ENCODE measurements at places on chromosomes 6 and 20. TPM values are rescaled to one million over a fixed set of nuclear protein-coding genes. Genes with fewer than 3 reads are reported as not detected.
A peak's percentile ranks its signal among the peaks of the same experiment; 100 is the strongest.

The SSTR4 gene
- not detected for total RNA-seq

- no peak for DNase-seq
Measured at GRCh38 chr6:104702126-104702841, 157.4 kb downstream of the HACE1 start.

DNA sequence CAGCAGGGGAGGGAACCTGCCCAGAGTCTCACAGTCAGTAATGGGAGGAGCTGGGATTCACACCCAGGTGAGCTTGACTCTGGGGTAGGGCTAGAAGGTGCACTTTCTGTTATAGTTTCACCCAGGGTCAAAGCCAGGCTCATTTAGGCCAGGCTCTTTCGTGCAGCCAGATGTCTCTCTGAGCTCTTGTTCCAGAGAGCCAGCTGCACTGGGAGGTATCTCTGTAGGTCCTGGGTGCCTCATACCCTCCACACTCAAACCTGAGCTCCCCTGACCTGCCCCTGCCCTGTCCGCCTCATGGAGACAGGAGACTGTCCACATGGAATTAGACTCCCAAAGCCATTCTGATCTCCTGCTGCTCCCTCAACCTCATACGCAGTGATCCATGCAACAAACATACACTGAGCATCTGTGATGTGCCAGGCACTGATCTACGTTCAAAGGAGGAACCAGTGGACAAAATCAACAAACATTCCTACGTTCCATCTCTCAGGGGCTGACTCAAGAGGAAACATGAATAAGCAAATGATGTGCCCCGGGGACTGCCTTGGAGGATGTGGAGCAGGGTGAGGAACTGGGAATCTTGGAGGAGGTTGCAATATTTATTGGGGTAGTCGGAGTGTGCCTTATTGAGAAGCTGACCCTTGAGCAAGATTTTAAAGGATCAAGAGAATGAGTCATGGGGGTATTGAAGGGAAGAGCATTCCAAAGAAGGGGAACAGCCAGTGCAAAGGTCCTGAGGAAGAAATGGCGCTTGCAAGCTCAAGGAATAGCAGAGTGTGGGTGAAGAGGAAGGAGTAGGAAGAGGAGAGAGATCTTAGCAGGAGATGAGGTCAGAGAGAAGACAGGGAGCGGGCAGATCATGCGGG, 71.3 kb upstream of the TOX2 start:
- DNase-seq: peak; percentile 64

- DNase-seq: no peak
Measured at GRCh38 chr6:57069228-57069627, 20.8 kb upstream of the ZNF451 start.

DNA sequence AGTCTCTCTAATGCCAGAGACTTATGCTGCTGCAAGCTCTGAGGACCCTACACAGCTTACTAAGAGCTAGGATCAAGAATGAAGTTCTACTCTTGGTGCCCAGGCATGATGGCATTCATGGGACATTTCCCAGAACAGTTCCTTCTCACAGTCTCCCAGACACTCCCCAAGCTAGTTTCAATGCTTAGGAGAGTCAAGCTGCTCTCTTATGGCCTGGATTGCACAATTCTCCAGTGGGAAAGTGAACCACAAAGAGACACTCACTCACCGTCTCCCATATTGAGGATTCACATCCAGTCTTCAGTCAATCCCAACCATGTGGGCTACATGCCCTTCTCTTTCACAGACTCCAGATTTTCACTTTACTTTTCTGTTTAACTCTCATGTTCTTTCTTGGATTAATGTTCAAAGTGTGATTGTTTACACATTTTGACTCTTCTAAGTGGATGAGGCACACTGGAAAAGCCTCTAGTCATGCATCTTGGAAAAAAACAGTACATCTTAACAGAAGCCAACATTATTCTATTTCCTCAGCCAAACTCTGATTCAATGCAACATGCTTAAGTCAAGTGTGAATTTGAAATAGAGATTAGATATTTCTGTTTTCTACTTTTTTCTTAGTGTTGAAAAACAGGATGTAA, 447.8 kb upstream of the BTBD3 start:
- no peak for DNase-seq

DNA sequence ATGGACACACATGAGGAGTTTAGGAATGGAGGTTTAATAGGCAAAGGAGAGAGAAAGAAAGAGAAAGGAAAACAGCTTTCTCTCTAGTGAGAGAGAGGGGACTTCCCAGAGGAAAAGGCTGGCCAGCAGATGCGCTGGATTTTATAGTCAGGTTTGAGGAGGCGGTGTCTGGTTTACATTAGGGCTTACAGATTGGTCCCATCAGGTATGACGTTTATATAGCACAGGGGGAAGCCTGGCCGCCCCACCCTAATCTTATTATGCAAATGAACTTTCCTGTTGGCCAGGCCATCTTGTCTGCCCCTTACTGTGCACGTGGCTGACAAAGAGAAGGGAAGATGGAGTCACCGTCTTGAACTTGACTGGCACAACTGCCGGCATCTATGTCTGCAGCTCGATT, 86.6 kb upstream of the QKI start:
- DNase-seq: no peak

The ANKRD66 gene
- total RNA-seq: not detected

DNA sequence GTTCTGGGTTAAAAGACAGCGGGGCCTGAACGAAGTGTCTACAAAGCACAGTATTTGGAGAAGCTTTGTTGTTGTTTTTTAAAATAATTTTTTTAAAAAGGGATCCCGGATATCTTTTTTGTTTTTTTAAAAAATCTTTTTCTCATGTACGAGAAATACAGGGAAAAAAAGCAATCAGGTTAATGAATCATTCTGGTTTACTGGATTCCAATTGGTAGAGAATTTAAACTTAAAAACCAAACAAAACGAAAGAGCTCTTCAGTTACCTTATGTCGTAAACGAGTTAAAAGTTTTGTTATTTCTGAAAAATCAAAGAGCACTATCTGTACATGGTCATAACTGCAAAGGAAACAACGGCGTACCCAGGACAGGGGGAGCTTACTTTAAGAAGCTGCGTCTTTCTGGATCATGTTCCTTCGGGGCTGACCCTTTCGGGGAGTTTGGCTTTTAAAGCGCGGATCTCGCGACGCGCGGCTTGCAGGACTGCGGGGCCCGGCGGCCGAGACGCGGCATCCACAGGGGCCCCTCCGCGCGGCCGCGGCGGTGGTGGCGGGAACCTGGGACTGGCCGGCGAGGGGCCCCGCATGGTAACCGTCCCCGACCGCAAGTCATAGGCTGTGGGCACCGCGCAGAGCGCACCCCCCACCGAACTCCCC, 927 bp downstream of the IL20RA start:
- DNase-seq: no peak

The BCAS1 gene
- total RNA-seq: 2.7 TPM

The SIGLEC1 gene
- total RNA-seq: 8.8 TPM

DNA sequence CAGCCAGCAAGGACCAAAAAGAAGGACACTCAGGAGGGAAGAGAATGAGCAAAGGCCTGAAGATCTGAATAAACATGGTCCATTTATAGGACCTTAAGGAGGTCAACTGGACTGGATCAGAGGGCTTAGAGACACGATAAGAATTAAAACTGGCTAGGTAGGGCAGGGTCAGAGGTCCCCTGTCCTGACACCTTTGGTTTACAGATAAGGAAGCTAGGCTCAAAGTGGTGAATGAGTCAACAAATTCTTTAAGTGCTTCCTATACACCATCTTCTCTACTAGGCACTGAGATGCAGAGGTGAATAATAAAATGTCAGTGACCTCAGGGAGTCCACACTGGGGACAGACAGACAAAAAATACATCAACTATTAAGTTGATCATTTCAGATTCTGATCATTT, 70.3 kb downstream of the HIVEP2 start:
- DNase-seq: no peak

GRCh38 chr20:4341804-4342485, 326.6 kb upstream of the RNF24 start:
- no peak for DNase-seq

DNA sequence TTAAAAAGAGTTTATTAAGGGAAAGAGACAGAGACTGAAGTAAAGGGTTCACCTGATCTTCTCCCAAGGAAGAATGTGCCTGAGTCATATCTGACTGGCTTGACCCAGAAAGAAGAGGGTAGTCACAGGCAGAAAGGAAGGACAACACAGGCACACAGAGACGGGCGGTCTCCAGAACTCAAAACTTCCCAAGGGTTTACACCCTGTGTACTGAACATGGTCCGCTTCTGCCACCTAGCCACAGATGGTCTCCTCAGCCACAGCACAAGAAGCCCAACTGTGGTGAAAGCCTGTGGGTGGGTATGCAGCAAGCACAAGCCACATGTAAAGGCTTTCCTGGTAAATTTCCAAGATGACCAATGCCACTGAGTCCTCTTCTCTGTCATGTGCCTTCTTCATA, 17.2 kb downstream of the UNC5CL start:
- DNase-seq: no peak

The MSH5 gene
- 11.0 TPM for total RNA-seq

The SYS1 gene
- total RNA-seq: 44.9 TPM

The PCNA gene
- total RNA-seq: 42.2 TPM

GRCh38 chr20:58538752-58539151, 23.6 kb upstream of the APCDD1L start:
- DNase-seq: no peak

The DDO gene
- not detected for total RNA-seq

GRCh38 chr6:111804627-111805235, 68.5 kb downstream of the FYN start:
- DNase-seq: no peak

The DCDC2 gene
- not detected for total RNA-seq

DNA sequence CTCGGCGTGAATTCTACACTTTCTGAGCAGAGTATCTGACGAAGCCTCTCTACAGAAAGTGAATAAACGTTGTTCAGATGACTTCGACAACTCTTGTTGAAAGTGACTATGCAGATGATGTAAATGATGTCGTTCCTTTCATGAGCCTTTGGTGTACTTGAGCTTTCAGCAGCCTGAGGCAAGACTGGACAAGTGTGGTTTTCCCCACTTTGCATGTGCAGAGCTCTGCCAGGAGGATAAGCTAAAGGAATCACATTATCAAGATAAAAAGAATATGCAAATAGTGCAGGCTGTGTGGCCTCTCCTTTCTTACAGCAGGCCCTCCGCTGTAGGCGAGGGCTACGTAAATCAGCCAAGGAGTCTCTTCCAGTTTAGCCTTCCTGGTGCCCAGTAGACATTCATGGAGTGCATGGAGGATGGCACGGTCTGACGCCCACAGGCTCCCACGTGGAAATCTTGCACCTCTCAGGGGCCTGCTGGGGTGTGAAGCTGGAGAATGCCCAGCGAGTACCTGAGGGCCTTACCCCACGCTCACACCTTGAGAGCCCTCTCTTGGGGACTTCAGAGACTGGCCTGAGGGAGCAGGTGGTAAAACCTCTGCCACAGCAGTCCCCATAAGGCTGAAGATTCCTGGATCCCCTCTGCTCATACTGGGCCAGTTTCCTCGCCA, 54.9 kb downstream of the RPP40 start:
- no peak for DNase-seq

- no peak for DNase-seq
Measured at GRCh38 chr6:84309336-84309735, 81.9 kb upstream of the CEP162 start.

The ARMH2 gene
- not detected for total RNA-seq

DNA sequence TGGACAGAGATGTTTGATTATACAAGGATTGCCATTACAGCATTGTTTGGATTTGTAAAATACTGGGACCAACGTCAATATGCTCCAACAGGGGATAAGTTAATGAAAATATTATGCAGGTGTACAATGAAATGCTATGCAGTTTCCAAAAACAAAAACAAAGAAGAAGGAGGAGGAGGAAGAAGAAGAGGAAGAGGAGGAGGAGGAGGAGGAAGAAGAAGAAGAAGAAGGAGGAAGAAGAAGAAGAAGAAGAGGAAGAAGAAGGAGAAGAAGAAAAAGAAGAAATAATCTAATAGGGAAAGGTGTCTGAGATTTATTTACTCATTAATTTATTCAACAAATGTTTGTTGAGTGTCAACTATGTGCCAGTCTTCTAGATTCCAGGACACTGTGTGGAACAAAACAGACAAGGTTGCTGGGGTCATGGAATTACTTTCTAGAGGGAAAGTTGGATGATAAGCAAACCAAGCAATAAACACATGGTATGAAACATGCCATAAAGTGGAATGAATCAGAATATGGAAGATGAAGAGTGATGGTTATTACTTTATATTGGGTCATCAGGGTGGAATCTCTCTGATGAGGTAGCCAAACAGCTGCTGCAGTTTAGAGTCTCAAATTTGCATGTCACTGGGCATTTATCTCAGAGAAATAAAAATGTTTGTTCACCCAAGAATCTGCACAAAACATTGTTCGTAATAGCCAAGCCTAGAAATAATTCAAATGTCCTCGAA, 6.3 kb upstream of the TRIM27 start:
- DNase-seq: no peak

DNA sequence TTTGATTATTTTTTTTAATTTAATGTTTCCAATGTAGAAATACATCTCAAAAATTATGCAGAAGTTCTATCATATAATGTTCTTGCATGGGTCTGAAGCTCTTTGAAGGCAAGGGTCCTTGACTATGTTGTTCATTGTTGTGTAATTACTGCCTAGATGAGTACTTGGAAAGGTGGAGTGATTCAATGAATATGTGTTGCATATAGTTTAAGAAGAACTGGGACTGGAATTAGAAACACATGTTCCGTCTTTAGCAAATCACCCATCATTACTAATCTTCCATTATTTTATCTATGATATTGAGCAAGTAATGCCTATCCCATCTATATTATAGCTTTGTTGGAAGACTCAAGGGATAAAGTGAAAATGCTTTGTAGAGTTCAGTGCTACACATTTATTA, 147.3 kb downstream of the LAMA2 start:
- DNase-seq: no peak

- no peak for DNase-seq
Measured at GRCh38 chr20:43941476-43942200, 27.0 kb downstream of the TOX2 start.

The DZANK1 gene
- total RNA-seq: 2.9 TPM

DNA sequence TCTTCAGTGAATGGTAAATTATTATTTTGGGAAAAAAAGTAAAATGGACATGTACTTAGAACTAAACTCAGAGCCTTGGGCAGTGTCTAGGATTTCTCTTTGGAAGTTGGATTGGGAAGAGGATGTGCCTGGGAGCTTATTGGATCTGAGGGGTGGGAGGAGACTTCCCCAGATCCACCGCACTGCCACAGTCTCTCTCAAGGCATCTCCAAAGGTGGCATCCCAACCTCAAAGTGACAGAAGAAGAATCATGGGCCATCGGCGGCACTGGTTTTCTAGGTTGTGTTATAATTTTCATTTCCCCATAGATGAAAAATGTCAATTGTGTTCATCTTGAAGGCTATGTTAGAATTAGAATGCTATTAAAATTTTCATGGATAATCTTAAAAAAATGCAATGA, 66.8 kb upstream of the CD93 start:
- DNase-seq: no peak

DNA sequence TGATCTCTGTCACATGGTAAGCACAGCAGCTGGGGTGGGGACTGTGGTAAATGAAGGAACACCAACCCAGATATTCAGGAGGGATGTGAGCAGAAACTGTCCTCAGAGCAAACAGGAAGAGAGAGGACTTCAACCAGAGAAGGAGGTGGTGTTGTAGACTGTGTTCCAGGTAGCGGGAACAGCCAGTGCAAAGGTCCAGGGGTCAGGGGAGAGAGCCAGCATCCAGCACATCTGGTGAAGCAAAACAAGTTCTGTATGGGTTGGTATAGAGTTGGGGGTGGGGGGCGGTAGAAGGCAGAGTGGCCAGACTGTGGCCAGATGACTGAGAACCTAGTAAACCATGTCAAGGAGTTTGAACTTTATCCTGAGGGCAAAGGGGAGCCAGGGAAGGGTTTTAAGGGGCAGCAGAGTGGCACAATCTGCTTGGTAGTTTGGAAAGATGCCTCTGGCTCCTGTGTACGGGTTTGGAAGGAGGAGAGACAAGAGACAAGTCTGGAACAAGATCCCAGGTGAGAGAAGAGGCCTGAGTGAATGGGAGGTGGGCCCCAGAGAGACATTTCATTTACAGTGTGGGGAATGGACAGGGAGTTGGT, 27.8 kb upstream of the TTPAL start:
- no peak for DNase-seq

The PARD6B gene
- 4.7 TPM for total RNA-seq

Measured in vagina (tissue), 2 donors.